AG08395 (cell line): ENCODE measurements at places on chromosomes 1 and 21.

DNA sequence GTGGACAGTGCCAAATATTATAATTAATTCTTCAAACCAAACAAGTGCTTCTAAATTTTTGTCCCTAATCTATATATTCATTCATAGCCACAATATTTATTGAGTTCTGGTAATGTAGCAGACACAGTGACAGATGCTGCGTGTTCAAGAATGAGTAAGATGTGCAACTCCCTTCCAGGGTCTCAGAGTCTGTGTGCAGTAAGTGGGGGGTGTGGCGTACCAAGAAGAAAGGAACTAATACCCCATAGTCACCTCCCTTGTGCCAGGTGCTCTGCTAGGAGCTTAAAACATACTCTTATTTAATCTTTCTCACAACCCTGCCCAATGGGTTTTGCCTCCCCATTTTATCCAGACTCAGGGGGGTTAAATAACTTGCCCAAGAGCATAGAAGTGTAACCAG is 358.7 kb downstream of the BARHL2 start:
- no peak for DNase-seq

DNA sequence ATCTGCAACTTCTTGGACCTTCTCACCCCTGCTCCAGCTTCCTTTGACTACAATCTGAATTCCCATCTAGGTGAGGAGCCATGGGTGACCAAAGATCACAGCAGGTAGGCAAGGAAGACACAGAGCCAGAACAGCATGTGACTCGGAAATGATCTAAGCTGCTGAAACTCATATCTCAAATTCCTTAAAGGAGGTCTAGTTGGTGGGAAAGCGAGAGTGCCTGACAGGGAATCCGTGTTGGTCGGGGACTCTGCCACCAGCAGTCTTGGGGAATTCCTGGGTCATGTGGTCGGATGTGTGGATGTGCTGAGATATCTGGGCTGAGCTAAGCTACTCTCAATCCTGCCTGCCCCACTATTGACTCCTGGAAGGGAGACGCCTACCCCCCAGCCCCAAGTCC is 3.2 kb upstream of the NUAK2 start:
- no peak for DNase-seq

GRCh38 chr1:160219062-160219929 is 14.1 kb downstream of the PEA15 start:
- DNase-seq = peak; percentile 77

DNA sequence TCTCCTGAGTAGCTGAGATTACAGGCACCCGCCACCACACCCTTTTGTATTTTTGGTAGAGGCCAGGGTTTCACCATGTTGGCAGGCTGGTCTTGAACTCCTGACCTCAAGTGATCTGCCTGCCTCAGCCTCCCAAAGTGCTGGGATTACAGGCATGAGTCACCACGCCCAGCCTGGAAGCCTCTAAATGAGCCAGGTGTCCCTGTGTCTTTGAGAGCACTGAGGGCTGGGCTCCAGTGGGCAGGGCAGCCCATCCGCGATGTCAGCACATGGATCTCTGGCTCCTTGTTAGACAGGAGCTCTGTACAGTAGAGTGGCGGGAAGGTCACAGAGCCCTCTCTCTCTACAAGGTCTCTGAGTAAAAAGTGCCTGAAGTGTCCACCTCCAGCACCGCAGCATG is 124.3 kb downstream of the PGBD5 start:
- no peak for DNase-seq

- no peak for DNase-seq
Measured at GRCh38 chr1:82604524-82604923, 803.8 kb downstream of the ADGRL2 start.

GRCh38 chr1:93775224-93775623 is 93.6 kb upstream of the BCAR3 start:
- DNase-seq = no peak

DNA sequence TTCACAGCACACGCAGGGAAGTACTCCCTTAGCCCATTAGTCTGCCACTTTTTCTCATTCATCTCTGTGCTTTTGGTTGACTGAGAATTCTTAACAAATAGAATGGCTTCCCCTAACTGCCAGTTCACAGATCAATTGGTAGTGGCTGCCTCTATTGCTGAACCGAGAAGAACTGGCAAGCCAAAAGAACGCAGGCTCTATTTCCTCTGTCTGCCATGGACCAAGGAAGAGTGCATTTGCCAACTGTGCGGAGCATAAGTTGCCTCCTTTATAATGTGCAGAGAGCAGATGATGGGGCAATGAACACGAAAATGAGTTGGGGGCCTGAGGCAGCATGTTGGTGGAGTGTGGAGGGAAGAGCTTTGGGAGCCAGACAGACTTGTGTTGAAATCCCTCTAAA is 483.1 kb upstream of the CAMK1G start:
- DNase-seq = no peak

- no peak for DNase-seq
Measured at GRCh38 chr1:40409467-40409866, 35.9 kb downstream of the SMAP2 start.

DNA sequence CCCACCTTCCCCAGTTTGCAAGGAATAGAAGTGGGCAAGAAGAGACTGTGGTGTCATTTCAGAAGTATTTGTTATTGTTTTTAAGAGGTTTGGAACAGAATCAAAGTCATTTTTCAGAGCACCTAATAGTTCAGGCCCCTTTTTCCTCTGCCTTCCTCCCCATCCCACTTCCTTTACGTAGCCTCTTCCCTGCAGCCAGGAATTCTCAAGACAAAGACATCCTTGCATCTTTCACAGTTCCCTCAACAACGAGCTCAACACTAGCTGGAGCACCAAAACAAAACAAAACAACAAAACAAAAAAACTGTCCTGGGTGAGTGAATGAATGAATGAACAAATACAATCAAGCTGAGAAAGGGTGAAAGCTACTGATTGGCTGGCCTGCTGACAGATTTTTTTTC is 7.0 kb downstream of the PALMD start:
- DNase-seq = no peak
